SHP77 treated with DMSO at 0.1 percent for 48 hours (cell line): ENCODE measurements at places on chromosomes 12 and 14.

GRCh38 chr12:78698747-78699146, 165.8 kb upstream of the SYT1 start:
- no peak for DNase-seq

- no peak for DNase-seq
Measured at GRCh38 chr12:55636853-55637252, at the start of gene OR10P1. OR10P1 (plus strand) TSS chr12:55636892; CDS start chr12:55636892, 0 bp downstream.

DNA sequence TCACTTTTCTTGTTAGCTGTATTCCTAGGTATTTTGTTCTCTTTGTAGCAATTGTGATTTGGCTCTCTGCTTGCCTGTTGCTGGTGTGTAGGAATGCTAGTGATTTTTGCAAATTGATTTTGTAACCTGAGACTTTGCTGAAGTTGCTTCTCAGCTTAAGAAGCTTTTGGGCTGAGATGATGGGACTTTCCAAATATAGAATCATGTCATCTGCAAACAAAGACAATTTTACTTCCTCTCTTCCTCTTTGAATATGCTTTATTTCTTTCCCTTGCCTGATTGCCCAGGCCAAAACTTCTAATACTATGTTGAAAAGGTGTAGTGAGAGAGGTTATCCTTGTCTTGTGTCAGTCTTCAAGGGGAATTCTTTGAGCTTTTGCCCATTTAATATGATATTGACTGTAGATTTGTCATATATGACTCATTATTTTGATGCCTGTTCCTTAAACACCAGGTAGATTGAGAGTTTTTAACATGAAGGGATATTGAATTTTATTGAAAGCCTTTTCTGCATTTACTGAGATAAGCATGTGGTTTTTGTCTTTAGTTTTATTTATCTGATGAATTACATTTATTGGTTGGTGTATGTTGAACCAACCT, 26.7 kb downstream of the CLECL1 start:
- no peak for DNase-seq

DNA sequence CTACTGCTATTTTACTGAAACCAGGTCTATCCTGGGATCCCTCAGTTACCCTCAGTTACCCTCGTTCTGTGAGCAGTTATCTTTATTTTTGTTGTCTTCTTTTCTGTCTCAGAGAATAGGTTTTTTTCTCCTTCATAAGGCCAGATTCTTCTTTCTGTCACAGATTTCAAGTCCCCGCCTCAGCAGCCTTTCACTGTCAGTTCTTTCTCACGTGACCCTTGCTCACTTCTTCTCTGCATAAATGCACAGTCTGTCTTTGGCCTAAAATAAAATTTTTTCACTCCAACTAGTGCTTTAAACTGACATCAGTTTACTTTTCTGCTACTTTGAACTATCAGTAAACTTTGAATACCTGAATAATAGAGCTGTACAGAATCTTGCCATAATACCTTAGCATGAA, 299.7 kb downstream of the ERC1 start:
- DNase-seq = no peak

GRCh38 chr14:74599946-74600345, 12.1 kb downstream of the LTBP2 start:
- DNase-seq = no peak

DNA sequence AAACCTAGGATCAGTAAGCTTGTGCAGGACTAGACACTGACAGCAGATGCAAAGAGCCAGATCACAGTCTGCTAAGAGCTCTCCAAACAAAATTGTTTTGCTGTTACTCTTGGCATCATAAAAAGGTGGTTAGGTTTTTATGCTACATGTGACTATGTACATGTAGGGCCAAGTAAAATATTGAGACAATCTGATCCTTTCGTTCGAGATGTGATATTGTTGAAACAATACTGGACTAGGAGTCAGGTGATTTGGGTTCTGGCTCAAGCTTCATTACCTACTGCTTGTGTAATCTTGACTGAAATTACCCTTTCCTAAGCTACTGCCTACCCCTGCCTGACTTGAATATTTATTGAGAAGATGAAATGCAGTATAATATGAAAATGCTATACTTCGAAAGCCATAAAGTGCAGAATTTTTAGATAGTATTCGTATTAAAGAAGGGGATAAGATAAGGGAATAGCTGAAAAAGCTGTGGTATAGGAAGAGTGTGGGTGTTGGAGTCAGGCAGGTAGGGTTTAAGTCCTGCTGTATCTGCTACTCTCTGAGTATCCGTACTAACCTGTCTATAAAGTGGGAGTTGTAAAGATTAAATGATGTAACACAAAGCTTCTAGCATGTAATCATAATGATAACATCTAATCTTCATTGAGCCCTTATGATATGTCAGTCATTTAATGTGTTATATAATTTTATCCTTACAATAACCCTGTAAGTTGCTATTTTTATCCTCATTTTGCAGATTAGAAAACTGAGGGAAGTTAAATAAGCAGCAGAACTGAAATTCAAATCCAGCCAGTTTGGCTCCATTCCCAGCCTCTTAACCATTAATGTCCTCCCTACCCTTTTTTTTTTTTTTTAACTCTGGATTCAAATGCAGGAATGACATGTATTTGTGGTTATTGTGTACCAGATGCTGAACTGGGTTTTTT, 38.6 kb upstream of the ATF1 start:
- DNase-seq = no peak

- DNase-seq = no peak
Measured at GRCh38 chr12:32072102-32072501, 34.5 kb upstream of the BICD1 start.

- DNase-seq = no peak
Measured at GRCh38 chr12:4080213-4080612, 193.3 kb upstream of the CCND2 start.

- DNase-seq = no peak
Measured at GRCh38 chr12:38711054-38711453, 194.3 kb downstream of the CPNE8 start.

DNA sequence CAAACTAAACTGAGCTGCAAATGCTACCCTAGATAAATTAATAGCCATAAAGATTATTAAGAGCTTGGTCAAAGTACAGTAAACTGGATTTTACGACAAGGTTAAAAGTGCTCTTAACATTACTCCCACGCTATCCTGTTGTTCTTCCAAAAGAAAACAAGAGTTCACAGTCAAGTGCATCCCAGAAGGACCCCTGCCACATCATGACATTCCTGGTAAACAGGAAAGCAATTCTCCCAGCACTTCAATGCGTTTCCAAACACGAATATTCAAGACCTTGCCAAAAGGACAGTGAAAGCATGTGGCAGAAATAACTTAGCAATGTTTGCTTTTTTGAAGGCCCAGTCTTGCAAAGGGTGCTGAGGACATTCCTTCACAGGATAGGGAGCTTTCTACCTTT, 11.2 kb downstream of the SPRING1 start:
- no peak for DNase-seq

DNA sequence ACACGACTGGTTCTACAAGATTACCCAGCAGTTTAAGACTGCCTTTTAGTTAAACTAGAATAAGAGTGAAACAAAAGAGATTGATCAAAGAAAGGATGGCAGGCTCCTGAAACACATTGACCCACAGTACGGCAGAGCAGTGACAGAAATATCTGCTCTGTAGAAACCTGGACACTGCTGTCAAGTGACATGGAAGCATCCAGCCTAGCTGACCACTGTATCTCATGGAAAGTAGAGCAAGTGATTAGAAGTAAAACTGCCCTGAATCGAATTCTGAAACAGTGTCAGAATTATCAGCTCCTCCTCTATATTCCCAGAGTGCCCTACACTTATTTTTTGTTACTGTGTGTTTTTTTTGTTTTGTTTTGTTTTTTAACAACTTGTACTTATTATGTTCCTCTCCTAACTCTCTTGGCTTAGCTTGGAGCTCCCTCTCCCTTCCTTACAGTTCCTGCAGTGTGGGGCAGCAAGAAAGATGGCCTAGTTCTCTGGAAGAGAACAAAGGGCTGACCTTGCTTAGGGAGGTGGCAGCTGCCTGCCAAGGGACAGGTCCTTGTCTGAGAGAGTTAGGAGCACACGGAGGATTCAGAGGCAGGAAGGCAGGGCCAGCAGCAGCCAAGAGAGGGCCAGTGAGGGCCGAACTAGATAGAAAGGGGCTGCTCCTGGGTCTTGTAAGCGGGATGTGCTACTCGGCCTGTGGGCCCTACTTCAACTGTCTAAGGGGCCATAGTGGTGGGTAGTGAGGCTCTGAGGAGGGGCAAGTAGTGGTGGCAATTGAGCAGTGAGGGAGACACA, 97.2 kb downstream of the PTPRR start:
- DNase-seq = no peak

DNA sequence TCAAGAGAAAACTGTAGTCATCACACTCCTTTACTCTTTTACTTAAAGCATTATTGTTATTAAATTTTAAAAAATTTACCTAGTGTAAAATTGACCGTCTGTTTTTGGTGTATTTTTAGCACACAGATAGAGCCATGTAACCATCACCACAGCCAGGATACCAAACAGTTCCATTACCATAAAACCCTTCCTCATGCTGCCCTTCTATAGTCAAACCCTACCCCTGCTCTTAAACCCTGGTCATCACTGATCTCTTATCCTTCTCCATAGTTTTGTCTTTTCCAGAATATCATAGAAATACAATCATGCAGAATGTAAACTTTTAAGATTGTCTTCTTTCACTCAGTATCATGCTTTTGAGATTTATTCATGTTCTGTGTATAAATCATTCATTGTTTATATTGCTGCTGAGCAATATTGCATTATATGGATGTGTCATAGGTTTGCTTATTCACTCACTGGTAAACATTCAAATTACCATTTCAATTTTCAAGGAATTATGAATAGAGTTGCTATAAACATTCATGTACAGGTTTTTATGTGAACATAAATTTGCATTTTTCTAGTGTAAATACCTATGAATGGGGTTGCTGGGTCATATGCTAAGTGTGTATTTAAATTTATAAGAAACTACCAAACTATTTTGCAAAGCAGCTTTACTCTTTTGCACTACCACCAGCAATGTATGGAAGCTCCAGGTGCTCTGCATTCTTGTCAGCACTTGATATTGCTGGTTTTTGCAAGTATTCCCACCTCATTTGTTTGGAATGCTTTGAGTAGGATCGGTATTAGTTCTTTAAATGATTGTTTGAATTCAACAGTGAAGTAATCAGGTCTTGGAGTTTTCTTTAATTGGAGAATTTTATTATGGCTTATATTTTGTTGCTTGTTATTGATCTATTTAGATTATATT, 125.5 kb downstream of the LMNTD1 start:
- no peak for DNase-seq

- no peak for DNase-seq
Measured at GRCh38 chr12:96053476-96054243, 18.3 kb upstream of the LTA4H start.

- DNase-seq = no peak
Measured at GRCh38 chr12:34600592-34601462, 578.5 kb downstream of the ALG10 start.

- no peak for DNase-seq
Measured at GRCh38 chr12:71219224-71219623, 61.4 kb upstream of the TSPAN8 start.

GRCh38 chr14:88856786-88857366, 32.4 kb downstream of the TTC8 start:
- no peak for DNase-seq

DNA sequence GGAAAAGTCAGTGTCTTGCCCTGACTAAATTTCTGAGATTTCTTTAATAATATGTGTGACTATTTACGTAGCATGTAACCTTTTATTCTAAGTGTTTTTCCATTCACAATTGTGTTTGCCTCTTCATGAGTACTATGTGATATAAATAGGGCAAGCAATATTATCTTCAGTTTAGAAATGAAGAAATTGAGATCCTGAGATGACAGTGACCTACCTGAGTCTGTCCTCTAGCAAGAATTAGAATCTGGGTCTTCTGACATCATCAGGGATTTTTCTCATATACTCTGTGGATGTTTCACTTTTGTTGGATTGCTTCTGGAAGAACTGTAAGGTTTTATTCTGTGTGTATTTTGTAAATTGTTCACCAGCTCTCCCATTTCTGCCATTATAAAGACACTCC, 35.0 kb downstream of the TMTC2 start:
- DNase-seq = no peak
